RPMI7951 (cell line): ENCODE measurements at places on chromosomes 3 and 15. TPM values are rescaled to one million over a fixed set of nuclear protein-coding genes. Genes with fewer than 3 reads are reported as not detected.

NTRK3 gene
- 0.10 and 1.3 TPM in 2 replicates for total RNA-seq

DNA sequence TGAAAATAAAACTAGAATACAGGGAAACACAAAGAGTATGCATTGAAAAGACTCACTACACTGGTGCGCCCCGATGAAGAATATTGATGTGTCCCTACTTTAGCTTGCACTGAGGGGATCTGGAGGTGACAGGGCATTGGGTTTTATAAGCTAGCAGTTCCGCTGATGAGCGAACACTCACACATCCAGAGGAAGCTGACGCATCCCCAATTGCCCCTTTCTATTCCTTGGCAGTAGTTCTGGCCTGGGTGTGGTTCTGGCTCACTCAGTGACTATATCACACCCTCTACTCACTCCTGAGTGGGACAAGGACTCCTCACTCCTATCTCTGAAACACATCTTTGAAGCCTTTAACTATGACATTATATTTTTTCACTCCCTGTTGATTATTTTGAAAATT lies 71.0 kb downstream of the B3GNT5 start:
- DNase-seq, result peak; percentile 36

FMN1 gene
- 5.0 and 5.8 TPM in 2 replicates for total RNA-seq

DNA sequence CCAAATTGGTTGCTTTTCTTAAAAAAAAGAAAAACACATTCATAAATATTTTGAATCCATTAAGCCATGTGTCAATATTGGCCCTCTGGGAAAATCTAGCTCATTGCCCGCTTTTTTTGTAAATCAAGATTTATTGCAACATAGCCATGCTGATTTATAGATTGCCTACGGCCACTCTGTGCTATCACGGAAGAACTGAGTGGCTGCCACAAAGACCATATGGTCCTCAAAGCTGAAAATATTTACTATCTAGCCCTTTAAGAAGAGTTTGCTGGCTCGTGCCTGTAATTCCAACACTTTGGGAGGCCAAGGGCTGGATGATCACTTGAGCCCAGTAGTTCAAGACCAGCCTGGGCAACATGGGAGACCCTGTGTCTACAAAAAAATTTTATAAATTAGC lies 45.9 kb downstream of the IL5RA start:
- peak; percentile 11 for DNase-seq

NANOGP8 gene
- not detected in 2 replicates for total RNA-seq

ITIH1 gene
- not detected in 2 replicates for total RNA-seq

GRCh38 chr3:1852950-1853349 lies 245.7 kb upstream of the CNTN4 start:
- DNase-seq, result no peak

- DNase-seq, result no peak
Observed at GRCh38 chr15:40392986-40393948, 10.7 kb downstream of the KNSTRN start.

PLD1 gene
- 9.7 and 10.9 TPM in 2 replicates for total RNA-seq

DNA sequence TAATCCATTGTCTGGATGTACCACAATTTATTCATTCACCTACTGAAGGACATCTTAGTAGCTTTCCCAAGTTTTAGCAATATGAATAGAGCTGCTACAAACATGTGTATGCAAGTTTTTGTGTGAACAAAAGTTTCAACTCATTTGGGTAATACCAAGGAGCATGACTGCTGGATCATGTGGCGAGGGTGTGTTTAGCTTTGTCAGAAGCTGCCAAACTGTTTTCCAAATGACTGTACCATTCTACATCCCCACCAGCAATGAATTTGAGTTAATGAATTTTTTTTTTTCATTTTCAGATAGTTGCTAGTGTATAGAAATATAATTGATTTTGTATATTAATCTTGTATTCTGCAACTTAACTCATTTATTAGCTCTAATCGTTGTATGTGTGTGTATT lies 20.0 kb upstream of the ELP6 start:
- no peak for DNase-seq

OXTR gene
- total RNA-seq, result 6.4 and 7.2 TPM in 2 replicates

MCCC1 gene
- 19.4 and 23.9 TPM in 2 replicates for total RNA-seq

PLA1A gene
- 0.20 TPM in 1 of 2 replicates, not detected in the other for total RNA-seq

DNA sequence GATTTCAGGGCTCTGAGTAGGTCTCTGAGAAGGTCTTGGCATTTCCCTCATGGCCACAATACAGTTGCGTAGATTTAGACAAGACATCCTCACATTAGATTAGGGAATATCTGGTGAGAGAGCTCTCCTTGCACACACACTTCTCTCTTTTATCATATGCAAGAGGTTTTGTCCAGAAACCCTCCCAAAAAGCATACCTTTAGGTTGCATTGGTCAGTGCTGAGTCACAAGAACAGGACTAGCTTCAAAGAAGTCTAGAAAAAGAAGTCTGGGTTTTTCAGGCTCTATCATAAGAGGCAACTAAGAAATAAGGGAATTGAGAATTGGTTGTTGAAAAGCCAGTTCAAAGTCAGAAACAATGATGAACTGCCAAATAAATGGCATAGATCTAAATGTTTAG lies 40.1 kb upstream of the MITF start:
- no peak for DNase-seq

DNA sequence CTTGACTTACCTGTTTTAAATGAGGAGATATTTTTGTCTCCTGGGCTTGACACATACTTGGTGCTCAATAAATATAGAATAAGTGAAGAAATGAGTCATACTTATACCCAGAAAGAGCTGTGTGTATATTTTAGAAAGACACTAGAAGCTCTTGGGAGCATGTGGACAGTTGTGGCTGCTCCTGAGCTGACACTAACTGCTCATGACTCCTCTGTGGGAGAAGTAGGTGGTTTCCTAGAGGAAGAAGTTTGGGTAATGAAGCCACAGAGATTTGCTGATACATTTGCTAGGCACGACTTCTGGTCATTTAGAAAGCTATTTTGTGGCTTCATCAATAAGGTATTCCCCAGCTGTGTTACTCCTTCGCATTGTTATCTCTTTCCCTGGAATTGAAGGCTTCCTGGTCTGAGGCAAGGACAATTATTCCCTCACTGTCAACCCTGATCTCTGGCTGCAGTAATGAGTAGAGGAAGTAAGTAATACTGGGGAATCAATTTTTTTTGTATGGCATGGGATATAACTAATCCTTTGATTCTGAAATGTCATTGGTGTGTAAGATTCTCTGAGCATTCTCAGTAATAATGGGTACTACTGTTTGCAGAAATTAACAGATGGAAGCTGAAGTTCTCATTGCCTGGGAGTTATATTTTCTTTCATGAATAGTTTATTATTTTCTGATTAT lies 79.6 kb upstream of the DCBLD2 start:
- peak; percentile 98 for DNase-seq

- DNase-seq, result peak; percentile 41
Observed at GRCh38 chr3:143267989-143268388, 148.4 kb downstream of the CHST2 start.

PLA2G4D gene
- total RNA-seq, result not detected in 2 replicates

DNA sequence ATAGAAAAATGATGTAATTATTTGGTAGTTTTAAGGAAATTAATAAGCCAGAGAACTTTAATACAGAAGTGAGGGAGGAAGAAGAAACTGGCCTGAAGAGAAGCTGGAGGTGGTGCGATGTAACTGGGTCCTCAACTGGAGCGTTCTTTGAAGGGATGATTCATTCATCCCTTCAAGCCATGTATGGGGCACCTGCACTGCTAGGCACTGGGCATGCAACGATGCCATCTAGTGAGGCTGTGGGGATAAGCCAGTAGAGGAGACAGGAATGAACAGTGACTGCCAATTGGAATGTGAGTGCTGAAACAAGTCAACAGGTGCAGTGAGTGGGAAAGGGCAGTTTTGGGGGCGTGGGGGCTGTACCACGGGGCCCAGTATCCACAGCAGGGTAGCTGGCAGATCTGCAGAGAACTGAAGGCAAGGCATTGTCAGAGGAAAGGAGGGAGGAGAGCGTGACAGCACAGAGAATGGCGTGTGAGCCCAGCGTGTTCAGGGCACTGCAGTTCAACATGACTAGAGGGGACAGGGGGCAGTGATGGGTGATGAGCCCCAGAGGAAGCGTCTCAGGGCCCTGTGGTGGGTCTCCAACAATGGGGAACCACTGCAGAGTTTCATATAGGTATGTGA lies 3.8 kb upstream of the KIF23 start:
- DNase-seq, result peak; percentile 83

- DNase-seq, result peak; percentile 25
Observed at GRCh38 chr15:95669146-95669922, 661.2 kb upstream of the NR2F2 start.

- peak; percentile 32 for DNase-seq
Observed at GRCh38 chr15:40029979-40030893, 8.7 kb downstream of the SRP14 start.

DNA sequence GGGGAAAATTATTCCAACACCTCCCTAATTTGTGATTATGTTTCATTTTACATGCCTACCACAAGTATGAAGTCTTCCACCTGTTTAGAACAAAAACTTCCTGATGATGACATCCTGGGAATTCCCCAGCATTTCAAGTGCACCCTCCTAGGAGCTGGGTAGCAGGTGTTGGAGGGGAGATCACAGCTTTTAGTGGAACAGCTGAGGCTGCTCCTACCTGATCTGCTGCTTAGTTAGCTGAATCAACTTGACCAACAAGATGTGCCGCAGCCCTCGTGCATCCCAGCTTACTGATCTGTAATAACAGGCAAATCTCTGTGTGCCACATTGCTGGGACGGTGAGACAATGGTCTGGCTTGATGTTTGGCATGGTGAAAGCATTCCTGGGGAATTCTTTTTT lies 29.7 kb downstream of the TRAK1 start:
- no peak for DNase-seq

- no peak for DNase-seq
Observed at GRCh38 chr3:183313764-183314163, 60.7 kb downstream of the B3GNT5 start.

GRCh38 chr3:166446291-166446690 lies 609.1 kb upstream of the BCHE start:
- peak; percentile 6 for DNase-seq

GRCh38 chr15:99944131-99944530 lies 210.9 kb upstream of the LYSMD4 start:
- no peak for DNase-seq

GRCh38 chr15:42890161-42890913 lies 30.2 kb downstream of the TTBK2 start:
- DNase-seq, result peak; percentile 63

CSK gene
- 21.4 and 24.6 TPM in 2 replicates for total RNA-seq
